ENCODE measurements at places on chromosomes 6 and 20.

DNA sequence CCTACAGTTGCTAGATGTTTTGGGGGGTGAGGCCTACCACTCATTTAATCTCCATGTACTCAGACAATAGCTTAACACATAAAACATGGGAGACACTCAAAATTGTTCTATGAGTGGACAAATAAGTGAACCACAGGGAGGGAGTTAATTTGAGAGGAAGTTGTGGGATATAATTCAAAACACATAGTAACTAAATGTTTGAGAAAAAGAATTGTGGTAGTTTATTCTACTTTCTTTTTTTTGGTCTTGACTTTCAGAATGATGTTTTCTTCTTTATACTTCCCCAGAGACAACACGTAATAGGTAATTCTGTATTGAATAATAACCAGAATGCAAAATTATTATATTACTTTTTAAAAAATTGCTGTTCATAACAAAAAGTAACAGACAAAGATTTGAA, 453.8 kb downstream of the RFPL4B start:
- no peak for DNase-seq

DNA sequence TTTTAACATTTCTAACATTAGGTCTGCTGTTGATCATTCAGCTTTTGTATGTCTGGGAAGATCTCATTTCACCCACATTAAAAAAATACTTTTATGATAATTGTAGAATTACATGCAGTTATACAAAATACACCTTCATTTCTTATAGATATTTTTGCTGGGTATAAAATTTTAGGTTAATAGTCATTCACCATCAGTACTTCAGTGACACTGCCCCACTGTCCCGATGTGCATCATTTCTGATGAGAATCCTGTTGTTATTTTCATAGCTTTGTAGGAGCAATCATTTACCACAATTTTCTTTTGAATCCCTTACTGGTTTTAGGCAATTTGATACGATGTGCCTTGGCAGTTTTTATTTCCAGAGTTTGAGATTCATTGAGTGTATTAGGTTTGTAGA, 173.6 kb downstream of the JARID2 start:
- DNase-seq, result no peak

DNA sequence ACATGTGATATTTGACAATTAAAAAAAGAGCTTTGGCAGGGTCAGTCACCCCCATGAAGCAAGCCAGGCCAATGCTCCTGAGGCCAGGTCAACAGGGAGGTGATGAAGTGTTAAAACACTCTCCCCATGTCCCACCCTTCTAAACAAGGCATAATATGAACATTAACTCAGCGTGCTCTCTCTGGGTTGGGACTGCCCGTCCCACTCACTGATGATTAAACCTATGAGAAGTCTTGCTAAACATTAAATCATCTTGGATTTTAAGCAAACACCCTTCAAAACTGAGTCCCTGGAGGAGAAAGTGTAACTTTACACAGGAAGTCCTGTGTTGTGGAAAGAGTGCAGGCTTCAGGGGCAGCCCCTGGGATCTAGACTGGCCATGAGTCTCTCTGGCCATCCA, 558.5 kb downstream of the CD83 start:
- DNase-seq, result no peak

- DNase-seq, result no peak
Observed at GRCh38 chr6:121571455-121571854, 136.0 kb downstream of the GJA1 start.

DNA sequence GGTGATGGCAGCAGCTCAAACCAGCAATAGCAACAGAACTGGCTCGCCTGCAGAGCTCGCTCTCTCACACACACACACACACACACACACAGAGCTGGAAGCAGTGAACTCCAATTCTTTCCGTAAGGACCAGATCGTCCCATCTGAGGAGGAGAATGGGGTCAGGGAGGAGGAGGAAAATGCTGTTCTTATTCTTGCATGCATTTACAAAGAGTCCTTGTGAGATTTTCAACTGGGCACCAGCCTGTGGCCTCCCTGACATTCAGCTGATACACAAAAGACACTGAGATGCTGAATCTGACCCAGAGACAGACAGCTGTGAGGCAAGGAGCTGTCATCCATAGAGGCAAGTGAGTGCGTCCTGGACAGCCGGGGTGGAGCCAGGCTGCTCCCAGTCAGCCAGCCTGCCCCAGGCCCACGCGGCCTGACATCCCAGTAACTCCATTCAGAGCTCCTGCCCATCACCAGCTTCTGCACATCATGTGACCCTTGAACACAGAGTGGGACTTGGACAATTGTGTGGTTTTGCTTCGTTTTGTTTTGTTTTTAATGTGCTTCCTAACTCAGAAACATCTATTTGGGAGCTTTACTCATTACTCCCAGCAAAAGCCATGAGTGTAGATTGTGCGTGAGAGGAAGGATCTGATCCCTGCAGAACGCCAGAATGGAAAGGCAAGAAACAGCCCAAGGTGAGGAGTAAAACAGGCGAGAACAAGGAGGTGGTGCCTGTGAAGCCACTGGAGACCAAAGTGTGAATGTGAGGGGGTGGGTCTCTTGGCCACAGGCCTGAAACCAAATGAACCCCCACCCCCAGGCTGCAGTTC, 2.1 kb downstream of the SERPINB9 start:
- no peak for DNase-seq

DNA sequence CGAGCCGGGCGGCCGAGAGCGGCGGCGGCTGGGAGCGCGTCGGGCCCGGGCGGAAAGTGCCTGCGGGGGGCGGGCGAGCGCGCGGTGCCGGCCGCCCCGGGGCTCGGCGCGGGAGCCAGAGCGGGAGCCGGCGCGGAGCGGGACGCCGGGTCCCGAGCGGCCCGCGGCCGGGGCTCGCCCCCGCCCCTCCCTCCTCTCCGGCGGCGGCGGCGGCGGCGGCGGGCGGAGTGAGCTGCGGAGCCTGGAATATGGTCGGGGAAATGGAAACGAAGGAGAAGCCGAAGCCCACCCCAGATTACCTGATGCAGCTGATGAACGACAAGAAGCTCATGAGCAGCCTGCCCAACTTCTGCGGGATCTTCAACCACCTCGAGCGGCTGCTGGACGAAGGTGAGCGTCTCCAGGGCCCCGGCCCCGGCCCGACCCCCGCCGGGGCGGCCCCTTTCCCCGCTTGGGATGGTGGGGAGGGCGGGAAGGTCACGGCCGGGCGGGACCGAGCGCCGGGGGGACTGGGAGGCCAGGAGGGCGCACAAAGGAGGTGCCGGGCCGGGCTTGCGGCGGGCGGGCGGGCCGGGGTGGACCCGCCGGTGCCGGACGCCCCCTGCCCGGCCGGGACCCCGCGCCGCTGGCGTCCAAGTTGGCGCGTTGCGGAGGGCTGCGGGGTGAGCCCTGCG, 565 bp downstream of the QKI start:
- no peak for DNase-seq

- DNase-seq, result no peak
Observed at GRCh38 chr6:25175196-25175595, 104.0 kb upstream of the CARMIL1 start.

DNA sequence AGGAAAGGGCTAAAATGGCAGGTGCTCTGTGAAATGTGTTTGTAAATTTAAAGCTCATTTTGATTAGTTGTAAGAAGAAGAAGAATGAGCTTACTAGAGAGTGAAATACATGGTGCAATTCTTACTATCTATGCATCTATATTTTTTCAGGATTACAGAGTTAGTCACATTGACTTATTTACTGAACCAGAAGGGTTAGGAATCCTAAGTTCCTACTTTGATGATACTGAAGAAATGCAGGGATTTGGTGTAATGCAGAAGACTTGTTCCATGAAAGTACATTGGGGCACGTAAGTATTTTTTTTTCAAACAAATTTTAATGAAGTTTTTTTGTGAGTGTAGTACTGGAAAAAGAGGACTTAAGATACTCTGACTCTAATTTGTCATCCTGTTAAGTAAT, 99.3 kb downstream of the RTN4IP1 start:
- no peak for DNase-seq

GRCh38 chr6:52399511-52400312, 20.4 kb upstream of the EFHC1 start:
- no peak for DNase-seq

Measured in activated T-helper 1 cell treated with anti-CD3 and anti-CD28 coated beads, Interleukin-2, amount 50 U/mL, for 16 hours (primary cell).